ENCODE measurements at places on chromosomes 11 and 22.

- peak; percentile 41 for DNase-seq
Measured at GRCh38 chr11:133134314-133135173, 397.8 kb downstream of the OPCML start.

DNA sequence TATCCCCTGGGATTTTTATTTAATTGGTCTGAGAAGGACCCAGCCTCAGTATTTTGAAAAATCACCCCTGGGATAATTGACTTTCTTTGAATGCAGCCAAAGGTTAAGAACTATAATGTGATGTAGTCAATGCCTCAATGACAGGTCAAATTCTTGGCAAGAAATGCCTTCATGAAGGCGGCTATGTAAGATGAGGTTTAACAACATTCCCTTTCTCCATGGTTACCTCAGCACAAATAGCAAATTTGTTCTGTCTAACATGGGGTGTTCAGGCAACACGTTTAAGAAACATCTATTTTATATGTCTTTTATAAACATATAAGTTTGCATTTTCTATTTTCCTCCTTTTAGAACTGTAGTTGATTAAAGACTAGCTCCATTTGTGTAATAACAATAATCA, 5.3 kb downstream of the SLN start:
- DNase-seq, result no peak

GRCh38 chr11:4068962-4069361, 25.6 kb upstream of the RRM1 start:
- no peak for DNase-seq

DNA sequence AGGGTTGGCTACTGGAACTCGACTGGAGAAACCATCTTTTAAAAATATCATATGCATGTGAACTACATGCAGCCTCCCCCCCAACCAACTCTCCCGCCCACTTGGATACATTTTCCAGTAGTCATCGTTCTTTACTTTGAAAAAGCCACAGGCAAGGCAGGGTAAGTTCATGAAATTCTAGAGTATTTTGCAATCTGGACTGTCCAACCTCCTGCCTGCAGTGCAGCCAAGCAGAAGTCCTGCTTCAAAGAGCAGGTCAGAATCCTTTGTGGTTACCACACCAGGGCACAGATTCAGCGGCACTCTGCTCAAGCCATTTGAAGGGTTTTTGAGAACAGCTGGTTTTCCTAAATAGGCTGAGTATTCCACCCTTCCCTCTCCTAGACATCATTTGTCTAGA, 12.1 kb downstream of the ELF5 start:
- DNase-seq, result peak; percentile 81

DNA sequence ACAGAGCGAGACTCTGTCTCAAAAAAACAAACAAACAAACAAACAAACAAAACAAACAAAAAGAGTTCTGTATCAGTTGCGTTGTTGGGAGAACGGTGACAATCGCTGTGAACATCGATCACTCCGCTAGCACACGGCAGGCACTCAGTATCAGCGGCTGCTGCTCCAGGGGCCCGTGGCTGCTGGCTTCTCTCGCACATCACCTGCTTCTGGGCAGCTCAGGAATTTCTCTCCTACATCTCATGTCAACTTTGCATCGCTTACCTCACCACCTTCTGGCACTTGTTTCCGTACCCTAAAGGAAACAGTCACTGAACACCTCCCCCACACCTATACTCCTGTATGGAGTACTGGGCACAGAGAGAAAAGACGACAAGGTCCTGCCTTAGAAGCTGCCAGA, 70.3 kb upstream of the WNT7B start:
- no peak for DNase-seq

DNA sequence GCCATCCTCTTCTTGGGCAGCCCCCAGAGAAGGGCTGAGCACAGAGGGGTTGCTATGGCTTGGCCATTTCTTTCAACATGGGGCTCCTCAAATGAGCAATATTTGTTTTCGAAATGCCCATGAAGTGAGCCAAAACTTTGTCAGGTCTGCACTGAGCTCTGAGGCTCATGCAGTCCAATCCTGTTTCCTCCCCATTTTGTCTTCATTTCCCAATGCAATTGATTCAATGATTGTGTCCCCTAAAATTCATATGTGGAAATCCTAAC, 60.6 kb upstream of the CD44 start:
- no peak for DNase-seq

GRCh38 chr11:94090401-94090800, 38.2 kb upstream of the PANX1 start:
- DNase-seq, result no peak
